PC-9 (cell line): ENCODE measurements at places on chromosomes 11 and 22. TPM values are rescaled to one million over a fixed set of nuclear protein-coding genes. Genes with fewer than 3 reads are reported as not detected.

DNA sequence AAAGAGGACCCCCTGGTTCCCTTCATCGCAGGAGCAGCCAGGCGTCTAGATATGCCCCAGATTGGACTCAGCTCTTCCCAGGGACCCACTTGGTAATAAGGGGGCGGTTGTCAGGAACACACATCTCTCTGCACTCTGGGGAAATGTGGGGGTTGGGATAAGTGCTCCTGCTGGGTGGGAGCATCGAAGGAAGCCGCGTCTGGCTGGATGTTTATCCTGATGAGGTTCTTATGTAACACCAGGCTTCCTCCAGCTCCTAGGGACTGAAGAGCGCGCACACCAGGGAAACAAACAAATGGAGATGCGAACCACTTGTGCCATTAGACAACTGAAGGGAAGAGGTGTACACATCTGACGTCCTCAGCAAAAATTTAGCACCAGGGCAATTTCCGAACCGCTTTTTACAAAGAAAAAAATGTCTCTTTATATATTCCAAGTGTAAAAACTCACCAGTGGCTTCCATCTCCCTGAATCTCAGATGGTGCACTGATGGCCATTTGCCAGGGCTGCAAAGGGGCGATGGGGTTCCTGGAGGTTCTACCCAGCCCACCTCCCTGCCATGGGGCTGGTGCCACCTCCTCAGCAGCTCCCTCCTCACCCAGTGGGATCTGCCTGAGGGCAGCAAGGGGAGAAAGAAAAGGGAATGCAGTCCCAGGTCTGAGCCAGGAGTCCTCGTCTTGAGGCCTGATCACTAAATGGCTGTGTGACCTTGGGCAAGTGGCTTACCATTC lies 89.4 kb downstream of the PKNOX2 start:
- no peak for DNase-seq

- DNase-seq, result peak; percentile 37
These were observed 38.2 kb downstream of the ATXN10 start for GRCh38 chr22:45709866-45710265.

DNA sequence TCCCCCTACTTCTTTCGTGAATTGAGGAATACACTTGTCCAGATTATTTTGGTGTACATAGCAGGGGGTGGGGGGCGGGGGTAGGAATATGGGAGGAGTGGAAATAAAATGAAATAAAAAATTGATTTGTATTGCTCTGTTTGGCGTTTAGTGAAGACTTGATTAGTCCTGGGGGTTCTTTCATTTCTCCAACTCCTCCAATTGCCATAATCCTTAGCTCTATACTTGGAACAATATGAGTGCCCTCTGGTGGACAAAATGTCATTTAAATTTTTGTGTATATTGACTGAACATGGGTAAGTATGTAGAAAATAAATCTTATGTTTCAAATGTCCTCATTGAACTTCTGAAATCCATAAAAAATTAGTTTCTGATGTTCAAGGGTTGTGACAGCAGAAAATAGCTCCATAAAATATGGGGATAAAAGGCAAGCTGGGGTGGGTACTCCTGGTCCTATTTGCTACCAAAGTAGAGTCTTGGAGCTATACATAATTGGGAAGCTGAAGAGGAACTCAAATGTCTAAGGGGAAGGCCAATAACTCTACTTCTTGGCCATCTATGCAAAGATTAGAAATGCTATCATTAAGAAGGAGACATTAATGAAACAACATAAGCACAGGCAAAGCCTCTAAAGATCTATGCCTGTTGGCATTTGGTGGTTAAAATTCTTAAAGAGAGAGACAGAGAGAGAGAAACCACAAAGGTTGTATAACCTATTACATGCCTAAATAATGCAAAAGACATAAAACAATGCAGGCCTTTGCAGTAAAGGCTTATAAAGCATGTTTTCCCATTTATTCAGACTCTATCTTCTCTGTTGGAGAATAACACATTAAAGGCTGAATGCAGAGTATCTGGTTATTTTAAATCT lies 421.6 kb downstream of the METTL15 start:
- DNase-seq, result no peak

DNA sequence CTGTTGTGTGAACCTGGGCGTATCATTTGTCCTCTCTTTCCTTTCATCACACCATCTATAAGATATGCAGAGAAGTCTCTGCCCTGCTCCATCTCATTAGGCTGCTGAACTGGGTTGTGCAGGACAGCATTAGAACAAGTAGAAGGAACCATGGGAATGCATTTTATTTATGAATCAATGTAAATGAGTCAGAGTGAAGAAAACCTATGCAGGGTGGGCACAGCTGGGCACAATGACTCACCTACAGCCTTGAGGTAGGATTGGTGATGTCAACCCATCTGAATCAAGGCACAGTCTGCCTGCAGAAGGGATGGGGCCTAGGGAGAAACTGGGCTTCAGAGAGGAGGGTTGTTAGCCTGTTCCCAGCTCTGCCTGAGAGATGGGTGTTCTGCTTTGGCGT lies 123.4 kb downstream of the CSNK2A3 start:
- DNase-seq, result no peak

GRCh38 chr11:16895306-16895705 lies 118.9 kb downstream of the PLEKHA7 start:
- no peak for DNase-seq

PANX2 gene
- total RNA-seq, result 46.3 and 51.7 TPM in 2 replicates

GRCh38 chr11:35324183-35324886 lies 95.0 kb downstream of the SLC1A2 start:
- DNase-seq, result no peak

DNA sequence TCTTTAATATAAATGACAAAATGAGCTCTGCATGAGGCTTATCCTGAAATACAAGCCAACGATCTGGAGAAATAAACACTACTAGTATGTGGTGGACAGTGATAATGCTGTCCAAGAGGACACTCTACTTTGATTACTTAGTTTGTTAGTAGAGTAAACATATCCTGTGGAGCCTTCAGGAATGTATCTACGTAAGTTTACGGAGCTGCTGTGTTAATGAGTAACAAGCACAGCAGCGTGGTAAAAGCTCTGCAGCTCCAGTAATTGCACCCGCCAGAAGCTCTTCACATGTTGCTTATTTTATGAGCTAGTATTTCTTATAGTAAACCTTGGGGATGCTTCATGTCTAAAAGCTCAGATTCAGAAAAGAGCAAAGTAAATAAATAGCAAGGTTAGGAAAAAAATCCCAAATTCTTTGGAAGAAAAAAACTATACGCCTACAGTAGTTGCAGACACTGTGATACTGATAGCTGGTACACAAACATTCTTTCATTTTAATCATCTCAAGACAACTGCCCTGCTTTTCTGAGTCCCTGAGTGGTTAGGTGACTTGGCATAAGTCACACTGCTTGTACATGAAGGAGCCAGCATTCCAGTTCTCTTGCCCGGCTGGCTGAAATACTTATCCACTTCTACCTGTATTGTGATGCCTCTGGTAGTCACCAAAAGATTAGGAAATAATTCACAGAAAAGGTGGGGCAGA lies 32.7 kb upstream of the CCDC34 start:
- peak; percentile 79 for DNase-seq

HNRNPUL2 gene
- total RNA-seq, result 55.2 and 76.9 TPM in 2 replicates

SLC1A2 gene
- 0.09 and 0.38 TPM in 2 replicates for total RNA-seq

PAX6 gene
- total RNA-seq, result 19.8 and 29.0 TPM in 2 replicates

GRCh38 chr11:122081073-122081472 lies 34.9 kb downstream of the BLID start:
- no peak for DNase-seq
